Amniotic epithelial cell (primary cell): ENCODE measurements at places on chromosomes 16 and 17.

GRCh38 chr17:82094931-82095776, 2.9 kb downstream of the FASN start:
- DNase-seq, result no peak

GRCh38 chr16:85978291-85978775, 79.4 kb downstream of the IRF8 start:
- DNase-seq, result no peak

DNA sequence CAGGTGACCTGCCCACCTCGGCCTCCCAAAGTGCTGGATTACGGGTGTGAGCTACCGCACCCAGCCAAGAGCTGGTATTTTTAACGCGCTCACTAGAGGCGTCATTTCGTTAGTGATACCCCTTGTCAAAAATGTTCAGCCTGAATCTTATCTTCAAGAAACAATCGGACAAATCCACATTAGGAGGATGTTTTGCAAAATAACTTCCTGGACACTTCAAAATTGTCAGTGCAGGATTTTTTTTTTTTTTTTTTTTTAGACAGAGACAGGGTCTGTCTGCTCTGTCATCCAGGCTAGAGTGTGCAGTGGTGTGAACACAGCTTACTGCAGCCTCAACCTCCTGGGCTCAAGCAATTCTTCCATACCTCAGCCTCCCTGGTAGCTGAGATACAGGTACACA, 63.0 kb downstream of the RMI2 start:
- no peak for DNase-seq

DNA sequence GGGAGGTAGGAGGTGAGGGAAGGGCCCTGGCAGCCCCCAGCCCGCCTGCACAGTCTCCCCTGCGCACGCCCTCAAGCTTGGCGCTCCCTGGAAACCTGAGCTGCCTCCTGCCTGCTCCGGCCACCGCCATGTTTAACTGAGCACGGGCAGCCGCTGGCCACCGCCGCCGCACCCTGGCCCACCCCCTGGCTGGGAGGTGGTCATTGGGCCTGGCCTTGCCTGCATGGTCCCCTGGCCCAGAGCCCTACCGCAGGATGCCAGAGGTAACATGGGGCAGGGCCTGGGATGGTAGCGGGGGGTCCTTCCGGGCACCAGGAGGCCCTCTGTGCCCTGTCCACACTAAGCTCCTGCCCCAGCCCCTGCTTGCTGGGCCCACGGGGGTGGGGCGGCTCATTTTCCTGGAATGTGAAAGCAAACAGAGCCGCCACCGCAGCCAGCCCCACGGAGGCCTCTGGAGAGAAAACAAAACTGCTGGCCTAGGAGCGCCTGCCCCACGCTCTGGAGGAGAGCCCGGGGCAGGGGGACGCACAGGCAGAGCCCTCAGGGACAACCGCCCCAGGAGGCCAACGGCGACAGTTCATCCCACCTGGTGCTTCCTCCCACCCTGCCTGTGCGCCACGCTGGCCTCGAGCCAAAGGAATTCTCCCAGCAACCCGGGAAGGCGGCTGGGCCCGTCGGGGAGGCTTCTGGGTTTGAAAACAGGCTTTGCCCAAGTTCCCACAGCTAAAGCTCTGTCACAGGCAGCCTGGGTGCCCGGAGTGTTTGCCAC, 8.9 kb downstream of the NHERF2 start:
- peak; percentile 80 for DNase-seq

DNA sequence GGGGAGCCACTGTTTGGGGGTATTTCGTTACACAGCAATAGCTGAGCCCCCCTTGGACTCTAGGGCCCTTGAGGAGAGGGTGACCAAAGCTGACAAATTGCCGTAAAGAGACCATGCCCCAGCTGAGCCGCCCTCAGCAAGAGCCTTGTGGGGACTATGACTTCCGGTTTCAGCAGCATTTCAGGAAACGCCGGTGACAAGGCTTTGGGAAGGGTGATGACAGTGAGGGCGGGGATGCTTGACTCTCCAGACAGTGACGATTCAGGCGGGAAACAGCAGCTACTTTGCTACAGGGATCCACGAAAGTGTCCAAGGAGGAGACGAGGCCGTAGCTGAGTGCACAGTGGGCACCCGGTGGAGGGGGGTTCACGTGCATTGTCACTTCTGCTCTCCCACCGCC, 360.8 kb downstream of the C16orf95 start:
- DNase-seq, result no peak

DNA sequence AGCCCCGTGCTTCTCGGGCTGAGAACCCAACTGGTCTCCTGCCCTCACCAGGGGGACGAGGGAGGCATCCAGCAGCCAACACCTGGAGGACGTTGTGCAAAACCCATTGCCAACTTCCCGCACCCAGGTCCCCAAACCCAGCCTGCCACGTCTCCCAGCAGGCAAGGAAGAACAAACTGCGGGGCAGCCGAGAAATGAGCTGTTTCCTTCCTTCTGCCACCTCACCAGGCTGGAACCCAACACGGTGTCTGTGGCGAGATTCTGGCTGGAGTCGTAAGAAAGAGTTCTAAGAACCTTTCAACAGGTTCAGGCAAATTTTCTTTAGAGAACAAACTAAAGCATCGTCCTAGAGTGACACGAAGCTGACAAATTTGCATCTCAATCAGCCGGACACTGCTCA, 3.6 kb downstream of the SLC43A2 start:
- DNase-seq, result no peak

DNA sequence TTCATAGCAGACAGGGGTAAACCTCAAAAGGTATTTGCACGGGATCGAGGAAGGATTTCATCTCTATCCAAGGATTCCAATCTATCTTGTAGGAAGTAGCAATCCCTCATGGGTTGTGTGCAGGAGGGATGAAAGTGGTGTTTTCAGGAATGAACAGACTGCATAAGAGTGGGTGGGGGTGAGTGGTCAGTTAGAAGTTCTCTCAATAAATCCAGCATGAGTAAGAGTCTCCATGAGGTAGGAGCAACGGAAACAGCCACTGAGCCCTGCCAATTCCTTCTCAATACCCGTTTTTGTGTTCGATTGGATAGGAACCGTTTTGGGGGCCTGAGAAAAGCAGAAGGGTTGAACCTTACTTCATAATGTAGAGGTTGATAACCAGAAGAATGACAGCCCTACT, 375.6 kb downstream of the SOX9 start:
- no peak for DNase-seq

GRCh38 chr16:71882505-71883167, 1.3 kb downstream of the ZNF821 start:
- peak; percentile 70 for DNase-seq

DNA sequence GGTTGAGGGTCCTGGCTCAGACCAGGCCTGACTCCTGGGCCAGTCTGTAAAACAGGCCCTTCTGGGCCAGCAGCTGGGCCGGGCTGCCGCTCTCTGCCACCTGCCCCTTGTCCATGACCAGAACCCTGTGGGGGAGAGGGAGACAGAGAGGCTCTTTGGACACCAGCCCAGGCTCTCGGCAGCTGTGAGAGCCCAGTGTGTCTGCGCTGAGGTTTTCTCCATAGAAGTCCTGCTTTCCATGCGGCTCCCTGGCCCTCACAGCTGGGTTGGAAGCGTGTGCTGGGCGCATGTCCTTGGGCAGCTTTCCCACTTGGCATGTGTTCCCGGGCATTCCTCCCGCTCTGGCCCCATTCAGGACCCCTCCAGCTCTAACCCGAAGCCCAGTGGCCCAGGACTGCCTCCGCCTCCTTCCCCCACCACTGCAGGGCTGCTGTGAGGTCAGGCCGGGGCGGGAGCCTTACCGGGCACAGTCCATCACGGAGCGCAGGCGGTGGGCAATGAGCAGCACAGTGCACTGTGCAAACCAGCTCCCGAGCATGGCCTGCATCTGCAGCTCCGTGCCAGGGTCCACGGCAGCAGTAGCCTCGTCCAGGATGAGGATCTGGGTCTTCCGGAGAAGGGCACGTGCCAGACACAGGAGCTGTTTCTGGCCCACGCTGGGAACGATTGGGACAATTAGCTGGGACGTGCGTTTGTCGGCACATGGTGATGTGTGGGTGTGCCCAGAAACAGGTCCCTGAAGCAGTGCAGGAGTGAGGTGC, 73.0 kb downstream of the ABCC6 start:
- DNase-seq, result no peak

DNA sequence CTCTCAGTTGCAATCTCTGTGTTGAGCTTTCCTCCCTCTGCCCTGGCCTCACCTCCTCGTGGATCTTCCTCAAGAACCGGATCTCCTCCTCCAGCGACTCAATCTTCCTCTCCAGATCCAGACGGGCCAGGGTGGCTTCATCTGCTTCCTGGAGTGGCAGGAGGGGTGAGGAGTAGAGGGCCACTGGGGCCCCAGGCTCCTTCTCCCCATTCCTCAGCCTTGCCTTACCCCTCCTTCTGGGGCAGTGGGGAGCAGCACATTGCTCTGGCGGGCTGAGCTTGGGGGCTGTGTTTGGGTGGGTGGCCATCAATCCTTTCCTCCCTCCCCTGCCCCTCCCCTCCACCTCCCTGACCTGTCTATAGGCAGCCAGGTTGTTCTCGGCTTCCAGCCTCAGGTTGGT, 1.6 kb downstream of the GFAP start:
- DNase-seq, result no peak

DNA sequence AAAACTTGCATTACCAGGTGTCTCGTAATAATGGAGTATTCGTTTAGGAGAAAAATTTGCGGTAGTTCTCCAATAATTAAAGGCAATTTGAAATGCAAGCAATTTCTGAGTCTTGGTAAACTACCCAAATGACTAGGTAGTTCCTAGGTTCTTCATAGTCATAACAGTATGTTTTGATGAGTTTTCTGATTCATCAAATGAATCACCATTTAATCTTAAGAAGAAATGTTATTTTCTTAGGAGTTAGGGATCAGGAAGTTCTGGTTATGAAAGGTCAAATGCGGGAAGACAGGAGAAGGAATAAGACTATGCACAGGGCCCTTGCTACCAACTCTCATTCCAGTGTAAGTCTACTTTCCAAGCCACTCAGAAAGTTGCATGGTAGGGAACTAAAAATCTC, 221.5 kb upstream of the SOX9 start:
- DNase-seq, result peak; percentile 56

DNA sequence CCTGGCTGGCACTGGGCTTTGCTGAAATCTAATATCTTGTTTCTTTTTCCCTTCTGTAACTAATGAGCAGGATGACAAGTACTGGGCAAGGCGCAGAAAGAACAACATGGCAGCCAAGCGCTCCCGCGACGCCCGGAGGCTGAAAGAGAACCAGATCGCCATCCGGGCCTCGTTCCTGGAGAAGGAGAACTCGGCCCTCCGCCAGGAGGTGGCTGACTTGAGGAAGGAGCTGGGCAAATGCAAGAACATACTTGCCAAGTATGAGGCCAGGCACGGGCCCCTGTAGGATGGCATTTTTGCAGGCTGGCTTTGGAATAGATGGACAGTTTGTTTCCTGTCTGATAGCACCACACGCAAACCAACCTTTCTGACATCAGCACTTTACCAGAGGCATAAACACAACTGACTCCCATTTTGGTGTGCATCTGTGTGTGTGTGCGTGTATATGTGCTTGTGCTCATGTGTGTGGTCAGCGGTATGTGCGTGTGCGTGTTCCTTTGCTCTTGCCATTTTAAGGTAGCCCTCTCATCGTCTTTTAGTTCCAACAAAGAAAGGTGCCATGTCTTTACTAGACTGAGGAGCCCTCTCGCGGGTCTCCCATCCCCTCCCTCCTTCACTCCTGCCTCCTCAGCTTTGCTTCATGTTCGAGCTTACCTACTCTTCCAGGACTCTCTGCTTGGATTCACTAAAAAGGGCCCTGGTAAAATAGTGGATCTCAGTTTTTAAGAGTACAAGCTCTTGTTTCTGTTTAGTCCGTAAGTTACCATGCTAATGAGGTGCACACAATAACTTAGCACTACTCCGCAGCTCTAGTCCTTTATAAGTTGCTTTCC, 56.0 kb downstream of the HLF start:
- no peak for DNase-seq
